ENCODE measurements at places on chromosomes 4 and X. TPM values are rescaled to one million over a fixed set of nuclear protein-coding genes. Genes with fewer than 3 reads are reported as not detected.

COL4A6 gene
- 1.8 TPM for total RNA-seq

IL9R gene
- 0.50 TPM for total RNA-seq

GPR101 gene
- total RNA-seq = not detected

ETNPPL gene
- not detected for total RNA-seq

ABHD18 gene
- 20.8 TPM for total RNA-seq

UNC5C gene
- total RNA-seq = 3.9 TPM

GRCh38 chrX:46168254-46168653 lies 377.0 kb downstream of the ZNF674 start:
- DNase-seq = peak; percentile 19
- no peak overlapping the region for H3K27ac ChIP-seq
- H3K4me3 ChIP-seq = no peak overlapping the region
- H3K36me3 ChIP-seq = no peaks in the 10 kb centered on the region
- H3K27me3 ChIP-seq = no peaks in the 10 kb centered on the region
- no peaks in the 10 kb centered on the region for H3K4me1 ChIP-seq

DNA sequence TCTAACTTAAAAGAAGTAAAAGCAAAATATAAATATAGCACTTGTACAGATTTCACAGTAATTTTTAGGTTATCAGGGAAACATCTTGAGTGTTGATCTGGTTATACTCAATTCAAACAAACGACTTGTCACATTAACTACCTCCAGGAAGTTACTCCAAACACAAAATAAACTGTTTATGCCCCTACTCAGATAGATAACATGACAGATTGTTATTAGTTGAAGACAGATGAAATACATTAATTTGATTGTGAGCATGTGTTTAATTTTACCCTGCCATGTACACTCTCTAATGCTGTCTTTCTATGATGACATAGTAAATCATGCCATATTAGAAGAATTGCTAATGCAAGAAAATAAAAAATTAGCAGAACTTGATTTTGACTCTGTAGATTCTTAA lies 88.0 kb downstream of the RAB28 start:
- H3K4me3 ChIP-seq = no peak overlapping the region
- H3K36me3 ChIP-seq = no peaks in the 10 kb centered on the region
- no peaks in the 10 kb centered on the region for H3K27me3 ChIP-seq
- H3K27ac ChIP-seq = no peak overlapping the region

DNA sequence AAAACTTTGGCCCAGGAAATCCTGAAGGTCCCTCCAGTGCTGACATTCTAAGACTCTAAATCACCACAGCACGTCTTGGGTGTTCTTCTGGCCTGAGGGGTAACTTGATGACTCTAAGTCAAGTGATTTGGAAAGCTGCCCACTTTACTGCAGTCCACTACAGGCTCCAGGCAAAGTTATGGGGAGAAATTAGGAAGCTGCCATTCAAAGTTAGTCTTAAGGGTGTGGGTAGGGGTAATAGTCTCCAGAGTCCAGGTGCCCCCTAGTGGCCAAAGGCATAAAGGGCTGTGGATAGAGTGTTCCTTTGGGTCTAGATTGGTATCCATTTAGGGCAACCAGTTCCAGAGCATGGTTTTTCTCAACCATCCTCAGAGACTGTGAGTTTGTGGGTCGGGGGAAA lies 38.7 kb upstream of the SLC16A2 start:
- H3K36me3 ChIP-seq = no peaks in the 10 kb centered on the region
- peak; percentile 75 for DNase-seq
- no peak overlapping the region for H3K27ac ChIP-seq
- no peak overlapping the region for H3K4me3 ChIP-seq

DNA sequence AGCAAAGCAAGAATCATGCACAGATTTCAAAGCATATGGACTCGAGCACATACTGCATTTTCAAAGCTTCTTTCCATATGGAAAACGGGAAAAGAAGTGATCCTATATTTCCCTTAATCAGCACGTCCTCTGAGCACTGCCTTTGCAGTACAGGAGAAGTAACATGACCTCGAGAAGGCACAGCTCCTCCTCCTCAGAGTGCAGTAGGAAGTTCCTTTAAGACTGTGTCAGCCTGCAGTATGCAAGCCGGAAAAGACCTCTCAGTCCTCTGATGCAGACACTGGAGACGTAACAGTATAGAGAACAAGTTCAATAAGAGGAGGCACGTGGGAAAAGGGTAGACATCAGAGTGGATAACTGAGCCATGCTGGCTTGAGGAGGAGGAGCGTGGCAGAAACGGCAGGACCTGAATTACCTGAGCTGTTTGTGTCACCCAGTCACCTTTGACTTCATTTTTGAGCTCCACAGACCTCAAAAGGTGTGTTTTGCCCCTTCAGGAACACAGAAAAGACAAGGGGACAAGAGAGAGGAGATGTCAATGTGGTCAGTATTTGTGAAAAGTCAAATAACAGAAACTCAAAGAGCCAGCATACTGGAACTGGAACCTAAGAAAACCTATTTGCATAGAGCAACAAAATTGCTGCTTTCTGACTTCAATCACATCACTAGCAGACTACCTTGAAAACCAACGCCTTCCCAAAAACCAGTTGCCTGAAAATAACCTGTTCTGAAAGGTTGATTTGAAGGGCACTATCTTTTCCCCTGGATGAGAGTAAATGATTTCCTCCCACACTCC lies 20.8 kb downstream of the IRF2 start:
- no peaks in the 10 kb centered on the region for H3K4me1 ChIP-seq
- no peaks in the 10 kb centered on the region for H3K36me3 ChIP-seq
- H3K27me3 ChIP-seq = no peaks in the 10 kb centered on the region
- DNase-seq = peak; percentile 50
- H3K27ac ChIP-seq = peak overlapping the region; percentile 41

DNA sequence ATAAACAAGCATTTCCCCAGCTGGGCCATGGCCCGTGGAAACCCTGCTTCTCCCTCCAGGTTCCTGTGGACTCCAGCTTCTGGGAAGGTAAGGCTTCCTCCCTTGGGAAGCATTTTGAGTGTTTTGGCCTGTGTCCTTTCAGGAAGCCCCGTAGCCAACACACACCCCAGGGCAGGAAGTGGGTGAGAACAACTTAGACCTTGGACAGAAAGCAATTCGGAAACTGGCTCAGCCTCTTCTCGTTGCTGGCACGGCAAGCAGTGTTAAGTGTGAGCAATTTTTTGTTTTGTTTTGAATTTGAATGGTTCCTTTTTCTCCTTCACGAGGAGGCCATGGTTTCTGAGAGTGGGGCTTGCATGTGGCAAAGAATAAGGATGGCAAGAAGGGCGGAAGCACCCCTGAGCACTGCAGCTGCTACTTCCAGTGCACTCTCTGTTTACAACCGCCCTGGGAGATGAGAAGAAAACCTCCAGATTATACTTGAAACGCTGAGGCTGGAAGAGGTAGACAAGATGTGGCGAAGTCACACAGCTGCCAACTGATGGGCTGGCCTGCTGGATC lies 14.1 kb upstream of the CYTL1 start:
- H3K27me3 ChIP-seq = no peaks in the 10 kb centered on the region
- DNase-seq = no peak
- no peaks in the 10 kb centered on the region for H3K36me3 ChIP-seq
- H3K4me1 ChIP-seq = no peaks in the 10 kb centered on the region
- H3K27ac ChIP-seq = no peak overlapping the region

GRCh38 chrX:12758291-12758690 lies 32.9 kb upstream of the PRPS2 start:
- H3K4me1 ChIP-seq = no peaks in the 10 kb centered on the region
- no peak overlapping the region for H3K27ac ChIP-seq
- H3K36me3 ChIP-seq = no peaks in the 10 kb centered on the region
- no peak overlapping the region for H3K4me3 ChIP-seq

- H3K36me3 ChIP-seq = no peaks in the 10 kb centered on the region
- no peaks in the 10 kb centered on the region for H3K27me3 ChIP-seq
- peak overlapping the region; percentile 31 for H3K27ac ChIP-seq
Measured at GRCh38 chrX:15750611-15751154, 12.6 kb downstream of the CA5B start.

- no peaks in the 10 kb centered on the region for H3K4me1 ChIP-seq
- H3K4me3 ChIP-seq = no peak overlapping the region
- H3K36me3 ChIP-seq = no peaks in the 10 kb centered on the region
- DNase-seq = no peak
Measured at GRCh38 chrX:107323786-107324492, 117.5 kb downstream of the DNAAF6 start.

GRCh38 chr4:72444092-72444491 lies 124.9 kb downstream of the ADAMTS3 start:
- no peak for DNase-seq
- no peaks in the 10 kb centered on the region for H3K36me3 ChIP-seq
- H3K4me3 ChIP-seq = no peak overlapping the region
- H3K4me1 ChIP-seq = no peaks in the 10 kb centered on the region
- no peak overlapping the region for H3K27ac ChIP-seq

DNA sequence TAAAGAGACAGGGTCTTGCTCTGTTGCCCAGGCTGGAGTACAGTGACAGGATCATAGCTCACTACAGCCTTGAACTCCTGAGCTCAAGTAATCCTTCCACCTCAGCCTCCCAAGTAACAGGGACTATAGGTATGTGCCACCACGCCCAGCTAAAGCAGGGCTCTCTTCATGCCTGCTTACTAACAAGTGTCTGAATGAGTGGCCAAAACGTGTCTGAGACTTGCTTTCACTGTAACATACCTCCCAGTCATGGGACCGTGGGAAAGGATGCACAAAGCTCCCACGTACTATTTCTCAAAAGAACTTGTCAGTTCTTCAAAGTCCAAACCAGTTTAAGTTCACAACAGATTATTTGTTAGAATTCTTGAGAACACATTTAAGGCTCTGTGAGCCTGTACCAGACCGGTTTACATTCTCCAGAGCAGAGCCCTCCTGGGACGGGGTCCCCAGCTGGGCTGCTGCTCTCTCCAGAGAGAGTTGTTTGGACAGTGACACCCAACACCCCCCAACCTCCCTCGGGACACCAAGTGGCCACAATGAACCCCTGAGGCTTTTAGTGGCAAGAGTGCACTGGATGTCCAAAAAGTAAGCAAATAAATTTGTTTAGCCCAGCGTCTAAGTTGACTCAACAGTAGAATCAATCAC lies 24.1 kb downstream of the SH3KBP1 start:
- H3K27me3 ChIP-seq = no peaks in the 10 kb centered on the region
- no peak for DNase-seq
- no peaks in the 10 kb centered on the region for H3K36me3 ChIP-seq
- no peak overlapping the region for H3K4me3 ChIP-seq

- no peak for DNase-seq
- H3K4me3 ChIP-seq = no peak overlapping the region
- no peaks in the 10 kb centered on the region for H3K36me3 ChIP-seq
- no peak overlapping the region for H3K27ac ChIP-seq
- H3K4me1 ChIP-seq = no peaks in the 10 kb centered on the region
- H3K27me3 ChIP-seq = peaks cover 2% of the 10 kb centered on the region
Measured at GRCh38 chrX:96564595-96564994, 120.0 kb upstream of the DIAPH2 start.

- H3K4me1 ChIP-seq = no peaks in the 10 kb centered on the region
- no peak for DNase-seq
- H3K27me3 ChIP-seq = no peaks in the 10 kb centered on the region
- H3K36me3 ChIP-seq = no peaks in the 10 kb centered on the region
Measured at GRCh38 chrX:72040506-72040905, 91.2 kb downstream of the RTL5 start.

GRCh38 chr4:187393531-187394344 lies 601.8 kb upstream of the ZFP42 start:
- H3K27ac ChIP-seq = no peak overlapping the region
- no peaks in the 10 kb centered on the region for H3K27me3 ChIP-seq
- H3K4me3 ChIP-seq = no peak overlapping the region
- no peak for DNase-seq

DNA sequence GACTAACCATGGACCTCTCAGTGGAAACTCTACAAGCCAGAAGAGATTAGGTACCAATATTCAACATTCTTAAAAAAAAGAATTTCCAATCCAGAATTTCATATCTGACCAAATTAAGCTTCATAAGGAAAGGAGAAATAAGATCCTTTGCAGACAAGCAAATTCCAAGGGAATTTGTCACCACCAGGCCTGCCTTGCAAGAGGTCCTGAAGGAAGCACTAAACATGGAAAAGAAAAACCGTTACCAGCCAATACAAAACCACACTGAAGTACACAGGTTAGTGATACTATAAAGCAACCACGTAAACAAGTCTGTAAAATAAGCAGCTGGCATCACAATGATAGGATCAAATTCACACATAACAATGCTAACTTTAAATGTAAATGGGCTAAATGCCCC lies 156.6 kb downstream of the FAM13A start:
- no peak for DNase-seq
- no peak overlapping the region for H3K27ac ChIP-seq
- no peaks in the 10 kb centered on the region for H3K27me3 ChIP-seq

DNA sequence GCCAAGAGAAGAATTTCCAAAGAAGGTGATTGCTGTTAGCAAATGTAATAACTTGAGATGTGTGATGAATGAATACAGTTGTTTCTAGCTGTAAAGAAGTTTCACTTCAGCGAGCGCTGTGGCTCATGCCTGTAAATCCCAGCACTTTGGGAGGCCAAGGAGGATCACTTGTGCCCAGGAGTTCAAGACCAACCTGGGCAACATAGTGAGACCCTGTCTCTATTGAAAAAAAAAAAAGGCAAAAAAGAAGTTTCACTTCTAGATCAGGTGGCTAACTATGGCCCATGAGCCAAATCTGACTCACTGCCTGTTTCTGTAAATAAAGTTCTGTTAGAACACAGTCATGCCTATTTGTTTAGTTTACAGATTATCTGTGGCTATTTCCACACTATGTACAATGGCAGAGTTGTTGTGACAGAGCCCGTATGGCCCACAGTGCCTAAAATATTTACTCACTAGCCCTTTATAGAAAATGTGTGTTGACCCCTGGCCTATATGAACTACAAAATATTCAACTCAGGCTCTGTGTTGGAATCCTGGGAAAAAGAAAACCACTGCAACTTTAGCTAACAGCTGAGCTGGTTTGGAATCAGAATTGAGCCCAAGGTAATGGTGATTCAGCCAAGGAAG lies 54.1 kb upstream of the PRPS1 start:
- DNase-seq = no peak
- H3K27me3 ChIP-seq = peaks cover 4% of the 10 kb centered on the region
- no peak overlapping the region for H3K27ac ChIP-seq
- no peak overlapping the region for H3K4me3 ChIP-seq
- no peaks in the 10 kb centered on the region for H3K4me1 ChIP-seq

- no peak overlapping the region for H3K27ac ChIP-seq
- no peaks in the 10 kb centered on the region for H3K4me1 ChIP-seq
- no peaks in the 10 kb centered on the region for H3K36me3 ChIP-seq
- H3K27me3 ChIP-seq = no peaks in the 10 kb centered on the region
- DNase-seq = peak; percentile 74
Measured at GRCh38 chr4:85166318-85166717, 199.8 kb upstream of the WDFY3 start.

GRCh38 chrX:124736553-124737270 lies 390.3 kb downstream of the SH2D1A start:
- H3K4me3 ChIP-seq = no peak overlapping the region
- no peak overlapping the region for H3K27ac ChIP-seq
- H3K36me3 ChIP-seq = no peaks in the 10 kb centered on the region
- no peak for DNase-seq
- H3K27me3 ChIP-seq = no peaks in the 10 kb centered on the region
- H3K4me1 ChIP-seq = no peaks in the 10 kb centered on the region

GRCh38 chr4:102778720-102779119 lies 18.0 kb upstream of the MANBA start:
- H3K27ac ChIP-seq = no peak overlapping the region
- H3K36me3 ChIP-seq = no peaks in the 10 kb centered on the region
- no peak overlapping the region for H3K4me3 ChIP-seq
- no peaks in the 10 kb centered on the region for H3K27me3 ChIP-seq
- peak; percentile 75 for DNase-seq

GRCh38 chr4:114729068-114729738 lies 130.6 kb downstream of the UGT8 start:
- DNase-seq = no peak
- no peaks in the 10 kb centered on the region for H3K4me1 ChIP-seq
- H3K4me3 ChIP-seq = no peak overlapping the region
- no peak overlapping the region for H3K27ac ChIP-seq
- no peaks in the 10 kb centered on the region for H3K27me3 ChIP-seq

- no peak overlapping the region for H3K27ac ChIP-seq
- H3K27me3 ChIP-seq = no peaks in the 10 kb centered on the region
- no peaks in the 10 kb centered on the region for H3K4me1 ChIP-seq
- no peaks in the 10 kb centered on the region for H3K36me3 ChIP-seq
Measured at GRCh38 chr4:127930175-127930574, 34.8 kb downstream of the MFSD8 start.

Measured in colonic mucosa (tissue), 4 donors.